Non-pigmented ciliary epithelial cell (primary cell): ENCODE measurements at places on chromosomes 11 and 22.

DNA sequence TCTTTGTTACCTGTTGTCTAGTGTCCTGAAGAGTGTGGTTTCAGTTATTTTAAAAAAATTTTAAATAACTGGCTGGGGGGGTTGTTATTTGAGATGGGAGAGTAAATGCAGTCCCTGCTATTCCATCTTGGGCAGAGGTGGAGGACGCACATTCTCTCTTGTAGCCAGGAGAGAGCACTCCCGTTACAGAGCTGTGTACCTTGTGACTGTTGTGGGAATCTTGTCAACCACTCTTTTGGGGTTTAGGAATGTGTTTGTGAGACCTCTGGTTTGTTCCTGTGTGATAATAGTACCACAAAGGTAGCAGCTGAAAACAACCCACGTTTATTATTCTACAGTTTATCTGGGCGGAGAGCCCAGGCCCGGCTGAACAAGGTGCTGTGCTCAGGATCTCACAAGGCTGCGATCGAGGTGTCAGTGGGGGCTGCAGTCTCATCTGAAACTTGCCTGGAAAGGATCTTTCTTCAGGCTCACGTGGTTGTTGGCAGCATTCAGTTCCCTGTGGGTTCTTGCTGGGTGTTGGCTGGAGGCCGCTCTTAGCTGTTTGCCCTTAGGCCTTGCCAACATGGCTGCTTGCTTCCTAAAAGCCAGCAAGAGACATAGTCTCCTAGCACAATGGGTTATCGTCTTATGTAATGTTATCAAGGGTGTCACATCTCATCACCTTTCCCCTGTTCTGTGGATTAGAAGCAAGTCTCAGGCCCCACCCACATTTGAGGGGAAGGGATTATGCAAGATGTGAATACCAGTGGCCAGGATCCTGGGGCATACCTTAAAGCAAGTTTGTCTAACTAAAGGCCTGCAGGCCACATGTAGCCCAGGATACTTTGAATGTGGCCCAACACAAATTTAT, 20.6 kb downstream of the IGHMBP2 start:
- no peak for DNase-seq

DNA sequence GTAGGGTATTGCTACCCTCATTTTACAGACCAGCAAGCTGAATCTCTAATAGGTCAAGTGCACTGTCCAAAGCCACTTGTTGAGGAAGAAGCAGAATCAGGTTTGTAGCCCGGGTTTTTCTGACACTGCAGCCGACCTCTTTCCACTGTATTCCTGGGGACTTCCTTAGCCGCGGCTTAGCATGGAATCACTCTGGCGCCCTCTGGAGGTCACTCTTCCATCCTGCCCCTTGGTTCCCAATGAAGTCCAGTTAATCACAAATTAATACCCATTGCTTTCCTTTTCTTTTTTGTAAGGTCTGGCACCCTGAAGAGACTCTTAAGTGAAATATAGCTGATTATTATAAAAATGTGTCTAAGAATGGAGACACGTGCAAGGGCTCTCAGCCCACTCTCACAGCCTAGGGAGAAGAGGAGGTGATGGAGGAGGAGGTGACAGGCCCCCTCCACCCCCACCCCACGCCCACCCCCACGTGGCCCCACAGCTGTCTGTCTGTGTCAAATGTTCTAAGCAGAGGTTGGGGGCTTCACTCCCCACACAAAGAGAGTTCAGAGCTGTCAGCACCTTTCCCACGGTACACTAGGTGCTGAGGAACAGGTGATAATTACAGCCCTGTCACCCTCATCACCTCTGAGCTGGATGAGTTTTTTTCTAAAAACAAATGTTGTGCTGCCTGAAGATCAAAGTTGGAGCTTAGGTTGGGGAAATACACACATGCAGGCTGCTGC, 57.7 kb upstream of the DRD2 start:
- DNase-seq = peak; percentile 27

DNA sequence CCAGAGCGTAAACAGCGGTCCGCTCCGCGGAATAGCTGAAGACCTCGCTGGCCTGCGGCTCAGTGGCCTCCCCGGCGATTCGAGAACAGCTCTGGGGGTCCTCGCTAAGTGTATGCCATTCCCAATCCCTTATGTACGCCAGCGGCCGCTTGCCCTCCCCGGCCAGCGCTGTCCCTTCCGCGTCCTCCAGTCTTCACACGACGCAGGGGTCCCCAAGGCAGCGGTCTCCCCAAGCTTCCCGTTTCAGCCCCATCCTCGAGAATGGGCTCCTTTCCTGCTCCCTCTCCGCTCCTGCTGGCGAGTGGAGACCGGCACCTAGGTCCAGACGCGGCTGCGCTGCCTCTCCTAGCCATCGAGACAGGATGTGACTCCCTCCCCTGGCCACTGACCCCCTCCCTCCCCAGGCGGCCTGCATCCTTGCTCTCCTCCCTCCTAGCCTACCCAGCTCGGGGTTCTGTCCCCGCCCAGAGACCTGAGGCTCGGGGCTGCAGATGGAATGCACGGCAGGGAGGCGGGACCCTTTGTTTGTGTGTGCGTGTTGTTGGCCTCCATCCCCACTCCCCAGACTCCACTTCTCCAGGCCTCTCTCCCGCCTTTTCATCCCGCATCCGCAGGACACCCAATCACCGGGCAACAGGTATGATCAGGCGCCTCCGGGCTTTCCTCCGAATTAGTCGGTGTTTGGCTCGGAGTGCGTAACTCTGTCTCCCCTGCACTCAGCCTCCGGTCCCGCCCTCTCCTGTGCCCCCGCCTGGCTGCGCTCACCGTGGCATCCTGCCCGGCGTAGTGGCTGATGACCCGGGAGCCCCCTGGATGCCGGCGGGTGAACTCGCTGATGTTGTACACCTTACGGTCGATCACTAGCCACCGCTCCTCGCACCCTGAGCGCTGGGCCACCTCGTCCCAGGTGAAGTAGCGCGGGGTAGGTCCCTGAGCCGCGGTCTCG, 740 bp downstream of the FADS1 start:
- DNase-seq = no peak

- peak; percentile 22 for DNase-seq
Measured at GRCh38 chr11:45105233-45105983, 41.0 kb upstream of the PRDM11 start.

DNA sequence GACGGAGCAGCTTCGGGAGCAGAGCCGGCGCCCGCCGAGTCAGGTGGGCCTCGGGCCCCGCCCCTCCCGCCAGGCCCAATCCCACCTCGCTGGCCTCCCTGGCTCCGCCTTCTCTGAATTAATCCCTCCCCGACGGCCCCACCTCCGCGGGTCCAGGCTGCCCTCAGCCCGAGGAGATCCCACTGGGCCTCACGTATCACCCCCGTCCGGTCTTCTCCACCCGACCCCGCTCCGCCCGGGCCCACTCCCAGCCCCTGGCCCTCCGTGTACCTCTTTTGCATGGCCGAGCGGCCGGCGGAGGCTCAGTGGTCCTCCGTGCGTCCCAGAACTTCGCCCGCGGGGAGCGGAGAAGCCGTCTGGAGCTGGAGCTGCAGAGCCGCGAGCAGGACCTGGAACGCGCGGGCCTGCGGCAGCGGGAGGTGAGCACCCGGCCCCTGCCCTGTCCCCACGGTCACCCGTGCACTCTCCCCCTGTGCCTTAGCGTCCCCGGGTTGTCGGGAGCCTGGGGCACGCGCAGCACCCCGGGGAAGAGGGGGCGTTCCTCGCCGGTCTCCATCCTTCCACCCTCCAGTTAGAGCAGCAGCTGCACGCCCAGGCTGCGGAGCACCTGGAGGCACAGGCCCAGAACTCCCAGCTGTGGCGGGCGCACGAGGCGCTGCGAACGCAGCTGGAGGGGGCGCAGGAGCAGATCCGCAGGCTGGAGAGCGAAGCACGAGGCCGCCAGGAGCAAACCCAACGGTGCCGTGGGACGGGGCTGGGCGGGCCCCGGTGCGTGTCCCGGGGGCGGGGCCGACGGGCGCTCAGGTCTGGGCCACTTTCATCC, 2.2 kb upstream of the CD151 start:
- no peak for DNase-seq

- DNase-seq = no peak
Measured at GRCh38 chr11:64444838-64445441, 86.0 kb downstream of the RPS6KA4 start.

DNA sequence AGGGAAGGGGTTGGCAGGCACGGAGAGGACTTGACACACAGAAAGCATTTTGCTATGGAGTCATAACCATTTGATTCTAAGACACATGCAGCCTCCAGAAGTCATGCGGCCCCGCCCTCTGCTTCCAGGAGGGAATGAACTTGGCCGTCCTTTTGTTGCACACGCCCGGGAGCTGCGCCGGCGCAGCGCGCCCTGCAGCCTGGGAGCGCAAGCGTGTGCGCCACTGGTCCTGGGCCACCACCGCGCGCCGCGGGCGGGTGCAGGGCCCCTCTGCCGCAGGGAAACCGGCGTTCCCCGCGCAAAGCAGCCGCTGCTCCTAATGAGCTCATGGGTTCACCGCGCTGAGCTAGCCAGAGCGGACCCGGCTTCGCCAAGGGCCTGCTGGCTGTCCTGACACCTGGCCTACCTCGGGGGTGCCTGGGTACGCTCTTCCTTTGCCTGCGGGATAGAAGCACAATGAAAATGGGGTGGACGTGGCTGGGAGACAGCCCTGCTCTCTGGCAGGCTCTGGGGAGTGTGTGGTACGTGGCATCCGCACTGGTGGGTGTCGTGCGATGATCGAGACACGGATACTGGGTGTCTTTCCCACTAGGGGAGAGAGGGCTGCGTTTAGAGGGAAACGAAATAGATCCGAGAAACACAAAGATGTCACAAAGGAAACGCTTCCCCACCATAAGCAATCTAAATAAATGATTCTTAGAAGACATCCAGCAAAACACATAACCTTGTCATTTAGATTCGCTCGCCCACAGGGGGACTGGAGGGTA, 669 bp downstream of the MICAL3 start:
- no peak for DNase-seq

DNA sequence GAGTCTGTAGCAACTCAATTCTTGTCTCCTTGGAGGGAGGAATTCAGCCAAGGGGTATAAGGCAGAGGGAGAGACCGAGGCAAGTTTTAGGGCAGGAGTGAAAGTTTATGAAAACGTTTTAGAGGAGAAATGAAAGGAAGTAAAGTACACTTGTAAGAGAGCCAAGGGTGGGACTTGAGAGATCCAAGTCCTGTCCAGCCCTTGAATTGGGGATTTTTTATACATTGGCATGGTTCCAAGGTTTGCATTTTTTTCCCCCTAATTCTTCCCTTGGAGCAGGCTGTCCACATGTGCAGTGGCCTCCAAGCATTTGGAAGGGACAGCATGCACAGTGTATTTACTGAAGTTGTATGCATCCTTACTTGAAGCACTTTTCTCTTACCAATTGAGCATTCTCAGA, 192.1 kb downstream of the LUZP2 start:
- no peak for DNase-seq

DNA sequence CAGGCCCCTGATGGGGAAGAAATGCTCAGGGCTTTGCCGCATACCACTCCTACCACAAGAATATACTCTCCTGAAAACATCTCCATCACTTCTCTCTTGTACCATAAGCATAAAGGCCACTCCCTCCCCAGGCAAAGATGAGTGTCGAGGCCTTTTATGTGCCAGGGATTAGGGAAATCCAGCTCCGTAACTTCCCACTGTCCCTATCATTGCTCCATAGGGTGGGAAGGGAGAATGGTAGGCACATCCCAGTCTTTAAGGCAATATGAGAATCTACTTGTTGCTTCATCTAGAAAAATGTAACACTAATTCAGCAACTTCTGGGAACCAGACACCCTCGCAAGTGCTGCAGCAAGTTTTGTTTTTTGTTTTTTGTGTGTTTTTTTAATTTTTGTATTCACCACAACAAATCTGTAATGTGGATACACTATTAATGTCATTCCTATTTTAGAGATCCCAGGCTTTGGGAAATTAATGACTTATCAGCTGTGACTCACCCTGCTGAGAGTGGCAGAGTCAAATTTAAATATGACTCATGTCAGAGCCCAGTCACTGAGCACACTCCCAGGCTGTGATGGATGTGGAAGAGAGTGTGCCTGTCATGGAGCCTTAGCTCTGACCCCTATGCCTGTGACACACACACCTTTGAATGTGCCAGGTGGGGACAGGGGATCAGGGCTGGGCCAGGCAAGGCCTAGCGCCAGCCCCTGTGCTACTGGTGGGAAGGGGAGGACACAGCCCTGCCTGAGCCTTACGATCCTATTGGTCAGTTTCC, 23.4 kb downstream of the PANX1 start:
- DNase-seq = no peak

DNA sequence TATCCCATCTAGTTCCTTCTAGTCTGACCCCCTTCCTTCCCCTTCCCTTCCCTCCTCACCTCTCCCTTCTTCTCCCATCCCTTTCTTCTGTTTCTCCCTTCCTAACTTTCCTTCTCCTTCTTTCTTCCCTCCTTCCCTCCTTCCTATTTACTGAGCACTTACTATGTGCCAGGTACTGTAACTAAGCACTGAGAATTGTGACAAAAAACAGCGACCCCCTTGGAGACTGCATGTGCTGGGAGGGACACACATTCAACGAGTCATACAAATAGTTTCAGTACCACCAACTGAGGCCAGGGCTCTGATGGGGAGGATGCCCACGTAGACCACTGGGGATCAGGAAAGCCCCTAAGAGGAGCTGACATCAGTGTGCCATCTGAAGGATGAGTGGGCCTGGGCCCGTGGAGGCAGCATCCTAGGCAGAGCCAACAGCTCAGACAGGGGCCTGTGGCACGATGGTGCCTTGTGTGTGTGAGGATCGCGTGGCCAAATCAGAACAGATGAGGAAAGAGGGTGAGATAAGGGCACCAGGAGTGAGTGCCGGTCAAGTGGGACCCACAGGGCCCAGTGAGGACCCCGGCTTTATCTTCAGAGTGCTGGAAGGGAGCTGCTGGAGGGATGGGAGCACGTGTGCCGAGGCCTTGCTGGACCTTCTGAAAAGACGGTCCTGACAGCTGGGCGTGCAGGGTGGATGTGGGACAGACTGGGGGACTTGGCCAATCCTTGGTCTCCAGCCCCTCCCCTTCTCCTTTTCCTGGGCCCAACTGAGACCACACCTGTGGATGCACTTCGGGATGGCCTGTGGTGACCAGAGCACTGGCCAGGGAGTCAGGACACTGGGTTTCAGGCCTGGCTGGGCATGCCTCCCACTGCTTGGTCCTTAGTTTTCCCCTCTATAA, 38.4 kb upstream of the CRYBB3 start:
- no peak for DNase-seq

GRCh38 chr11:125376117-125376516, 119.9 kb downstream of the FEZ1 start:
- DNase-seq = no peak

GRCh38 chr11:121543836-121544380, 91.1 kb upstream of the SORL1-AS1 start:
- DNase-seq = no peak

- DNase-seq = no peak
Measured at GRCh38 chr11:34366522-34366921, 8.7 kb upstream of the ABTB2 start.

- peak; percentile 75 for DNase-seq
Measured at GRCh38 chr11:28400331-28401100, 292.3 kb downstream of the METTL15 start.
